Stimulated activated CD4-positive, alpha-beta T cell treated with anti-CD3 and anti-CD28 coated beads, TNF-alpha, amount 100 ng/mL, for 4 hours (primary cell): ENCODE measurements at places on chromosomes 2 and 18.
A peak's percentile ranks its signal among the peaks of the same experiment; 100 is the strongest.

DNA sequence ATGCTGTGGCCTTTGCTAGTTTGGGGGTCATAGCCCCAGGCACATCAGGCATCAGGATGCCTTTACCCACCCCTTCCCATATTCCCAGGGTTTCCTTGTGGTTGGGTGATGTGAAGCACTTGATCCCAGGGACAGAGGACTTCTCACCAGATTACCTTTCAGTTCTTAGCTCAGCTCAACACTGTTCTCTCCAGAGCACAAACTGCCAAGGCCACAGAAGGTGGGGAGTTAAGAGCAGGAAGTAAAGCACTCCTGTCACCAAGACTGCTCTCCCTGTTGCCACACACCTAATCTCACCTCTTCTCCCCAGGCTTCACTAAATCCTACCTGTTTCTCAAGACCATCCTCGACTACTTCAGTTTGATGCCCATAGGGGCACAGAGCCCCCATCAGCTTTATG is 25.9 kb downstream of the FHOD3 start:
- no peak for DNase-seq

DNA sequence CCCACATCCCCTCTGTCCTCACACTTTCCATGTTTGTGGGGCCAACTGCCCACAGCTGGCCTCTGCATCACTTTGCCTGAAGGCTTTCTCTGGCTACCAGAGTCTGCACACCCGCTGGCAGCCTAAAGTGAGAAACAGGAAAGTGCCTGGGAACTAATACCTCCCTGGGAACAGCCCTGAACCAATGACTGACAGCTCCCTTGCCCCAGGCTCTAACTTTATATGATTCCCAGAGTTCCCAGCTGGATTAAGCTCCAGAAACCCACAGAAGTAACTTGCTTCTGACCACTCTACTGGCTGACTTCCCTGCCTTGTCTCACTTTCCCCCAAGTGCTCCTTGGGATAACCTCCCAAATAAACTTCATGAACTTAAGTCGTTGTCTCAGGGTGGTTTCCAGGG is 159.6 kb upstream of the LMAN1 start:
- no peak for DNase-seq

DNA sequence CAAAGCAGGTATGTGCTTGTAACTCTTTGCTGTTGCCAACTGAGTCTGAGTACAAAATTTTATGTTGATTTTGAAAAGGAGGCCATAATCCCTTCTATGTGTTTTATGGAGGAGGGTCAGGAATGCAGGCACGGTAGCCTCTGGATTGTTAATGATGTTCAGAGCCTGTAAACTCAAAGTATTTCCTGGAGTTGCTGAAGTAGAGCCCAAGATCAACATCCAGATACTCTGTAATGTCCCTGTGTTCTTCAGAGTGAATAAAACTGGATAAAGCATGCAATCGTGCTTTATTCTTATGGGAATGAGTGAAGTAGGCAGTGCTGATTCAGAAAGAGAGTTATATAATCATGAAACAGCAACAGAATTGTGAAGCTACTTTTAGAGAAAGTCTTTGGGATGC is 61.8 kb upstream of the CHRNA1 start:
- no peak for DNase-seq

- no peak for DNase-seq
Measured at GRCh38 chr2:32963941-32964340, 17.2 kb downstream of the LTBP1 start.

- no peak for DNase-seq
Measured at GRCh38 chr18:35088921-35089320, 47.7 kb downstream of the MAPRE2 start.

GRCh38 chr2:238994876-238995275 is 147.0 kb downstream of the TWIST2 start:
- no peak for DNase-seq

DNA sequence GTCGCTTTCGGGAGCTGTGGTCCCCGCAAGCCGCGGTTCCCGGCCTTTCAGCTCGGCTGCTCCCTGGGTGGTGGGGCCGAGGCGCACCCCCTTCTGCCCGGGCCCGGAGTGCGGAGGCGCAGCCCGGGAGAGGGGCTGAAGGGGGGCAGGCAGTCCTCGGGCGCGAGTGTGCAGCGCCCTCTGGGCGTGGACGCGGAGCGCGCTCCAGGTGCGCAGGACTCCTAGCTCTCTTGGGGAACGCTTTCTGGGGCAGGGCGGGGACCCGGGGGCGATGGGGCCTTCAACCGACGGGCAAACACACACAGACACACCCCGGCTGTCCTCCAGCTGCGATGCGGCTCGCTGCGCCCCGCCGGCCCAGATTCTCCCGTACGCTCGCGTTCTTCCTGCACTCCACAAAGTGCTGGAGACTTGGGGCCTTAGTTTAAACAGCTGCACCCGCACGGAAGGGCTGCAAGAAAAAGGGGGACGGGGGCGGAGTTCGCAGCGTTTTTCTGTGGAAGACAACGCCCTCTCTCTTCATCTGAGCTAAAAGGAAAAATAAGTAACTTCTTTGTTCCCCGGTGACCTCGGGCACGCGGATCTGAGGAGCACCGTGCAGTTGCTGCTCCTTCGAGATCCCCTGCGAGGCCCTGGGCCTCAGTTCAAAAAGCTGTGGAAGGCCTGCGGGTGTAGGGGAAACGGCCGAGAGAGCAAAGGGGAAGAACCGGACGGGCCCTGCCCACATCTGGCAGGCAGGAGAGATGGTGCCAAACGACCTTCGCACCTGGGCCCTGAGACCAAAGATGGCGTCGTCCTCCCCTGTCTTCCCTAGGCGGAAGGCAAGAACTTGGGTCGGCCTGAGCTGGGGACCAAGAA is 593 bp upstream of the SDC1 start:
- DNase-seq: no peak

GRCh38 chr2:187581125-187581896 is 27.1 kb upstream of the TFPI start:
- DNase-seq: no peak

DNA sequence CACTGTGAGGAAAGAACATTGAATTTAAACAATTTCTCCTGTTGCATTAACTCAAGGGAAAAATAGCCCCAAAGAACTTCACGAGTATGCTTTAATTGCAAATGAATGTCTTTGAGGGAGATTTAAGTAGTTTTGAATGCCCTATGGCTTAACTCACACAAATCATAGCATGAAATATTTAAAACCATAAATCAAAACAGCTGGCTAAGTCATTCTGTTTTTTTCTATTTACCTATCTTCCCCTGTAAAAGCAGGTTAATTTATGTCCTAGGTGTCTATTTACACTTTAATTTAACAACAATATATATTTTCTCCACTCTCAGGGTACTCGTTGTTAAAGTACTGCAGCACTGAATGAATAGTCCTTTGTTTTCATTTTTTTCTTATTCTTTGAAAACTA is 118.8 kb upstream of the PIEZO2 start:
- DNase-seq: no peak

GRCh38 chr2:230865766-230866755 is 1.3 kb downstream of the ITM2C start:
- no peak for DNase-seq

DNA sequence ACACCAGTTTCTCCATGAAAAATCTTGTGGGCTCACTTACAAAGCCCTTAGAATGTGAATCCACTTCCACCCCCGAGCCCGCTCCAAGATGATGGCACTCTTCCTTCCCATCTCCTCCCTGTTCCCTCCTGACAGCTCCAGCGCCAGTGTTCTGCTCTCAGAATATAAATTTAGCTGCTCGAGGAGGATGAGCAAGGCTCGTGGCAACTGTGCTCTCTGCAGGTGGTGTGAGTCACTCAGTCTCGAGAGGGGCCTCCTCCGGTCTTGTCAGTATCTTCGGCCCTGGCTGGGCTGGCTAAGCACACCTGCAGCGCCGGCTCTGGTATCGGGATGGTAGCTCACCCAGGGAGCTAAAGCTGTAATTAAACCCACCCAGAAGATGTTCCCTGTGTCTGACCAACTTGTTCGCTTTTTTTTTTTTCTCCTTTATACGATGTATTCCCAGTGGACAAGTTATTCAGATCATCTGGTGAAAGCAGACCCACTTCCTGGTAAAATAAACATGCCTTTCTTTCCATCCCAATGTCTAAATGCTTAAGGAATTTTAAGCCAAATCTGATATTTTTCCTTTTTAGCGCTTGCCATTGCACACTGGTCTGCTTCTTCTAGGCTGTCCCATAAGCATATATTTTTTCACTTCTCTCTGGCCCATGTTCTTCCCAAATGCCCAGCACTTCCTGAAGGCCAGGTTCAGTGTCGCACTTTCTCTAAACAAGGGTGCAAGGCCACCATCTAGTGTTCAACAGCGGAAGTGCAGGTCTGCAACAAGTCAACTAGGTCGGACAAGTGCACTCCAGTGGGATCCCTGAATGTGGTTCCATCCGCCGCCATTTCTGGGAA is 31.4 kb upstream of the YPEL5 start:
- DNase-seq: peak; percentile 29

GRCh38 chr2:195447323-195447975 is 209.6 kb upstream of the SLC39A10 start:
- no peak for DNase-seq

- no peak for DNase-seq
Measured at GRCh38 chr2:170031288-170031687, 146.7 kb upstream of the MYO3B start.

GRCh38 chr2:66031236-66031635 is 403.7 kb upstream of the MEIS1 start:
- DNase-seq: no peak

GRCh38 chr2:44116319-44116718 is 52.4 kb upstream of the PPM1B start:
- no peak for DNase-seq
